Activated T-helper 1 cell treated with anti-CD3 and anti-CD28 coated beads, Interleukin-2, amount 50 U/mL, for 16 hours (primary cell): ENCODE measurements at places on chromosomes 3 and 15.

DNA sequence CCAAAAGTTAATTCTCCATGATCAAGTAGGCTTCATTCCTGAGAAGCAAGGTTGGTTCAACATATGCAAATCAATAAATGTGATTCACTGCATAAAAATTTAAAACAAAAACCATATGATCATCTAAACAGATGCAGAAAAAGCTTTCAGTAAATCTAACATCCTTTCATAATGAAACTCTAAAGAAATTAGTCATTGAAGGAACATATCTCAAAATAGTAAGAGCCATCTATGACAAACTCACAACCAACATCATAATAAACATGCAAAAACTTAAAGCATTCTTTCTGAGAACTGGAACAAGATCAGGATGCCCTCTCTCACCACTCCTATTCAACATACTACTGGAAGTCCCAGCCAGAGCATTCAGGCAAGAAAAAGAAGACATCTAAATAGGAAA is 254.1 kb downstream of the AGBL1 start:
- DNase-seq, result no peak

DNA sequence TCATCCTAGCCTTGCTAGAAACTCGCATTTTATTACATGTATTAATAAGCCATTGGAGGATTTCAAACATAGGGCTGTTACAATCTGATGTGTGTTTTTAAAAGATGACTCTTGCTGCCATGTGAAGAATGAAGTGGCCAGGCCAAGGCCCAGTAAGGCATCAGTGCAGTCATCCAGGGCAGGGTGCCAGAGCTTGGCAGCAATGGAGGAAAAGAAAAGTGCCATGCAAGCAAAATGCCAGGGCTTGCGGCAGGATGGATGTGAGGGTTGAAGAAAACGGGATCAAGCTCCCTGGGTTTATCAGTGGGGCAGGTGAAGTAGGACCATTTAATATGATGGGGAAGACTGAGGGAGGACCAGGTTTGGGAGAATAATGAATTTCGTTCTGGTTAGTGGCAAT is 183.6 kb downstream of the MINAR1 start:
- DNase-seq, result no peak

GRCh38 chr3:100546020-100546744 is 53.8 kb downstream of the TMEM45A start:
- DNase-seq, result no peak

DNA sequence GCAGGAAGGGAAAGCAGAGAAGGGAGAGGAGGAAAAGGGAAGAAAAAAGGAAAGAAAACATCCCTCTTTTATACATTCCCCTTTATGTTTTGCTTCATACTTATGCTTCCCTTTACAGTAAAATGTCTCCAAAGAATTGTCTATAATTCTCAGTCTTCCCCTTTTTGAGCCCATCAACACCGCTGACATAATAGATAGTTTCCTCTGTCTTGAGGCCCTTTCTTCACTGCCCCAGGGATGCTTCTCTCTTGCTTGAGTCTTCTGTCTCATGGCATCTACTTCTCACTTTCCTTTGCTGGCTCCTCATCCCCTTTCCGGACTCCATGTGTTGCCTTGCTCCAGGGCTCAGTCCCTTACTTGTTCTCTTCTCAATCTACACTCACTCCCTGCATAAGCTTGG is 99.7 kb upstream of the DAZL start:
- no peak for DNase-seq

- DNase-seq, result no peak
Measured at GRCh38 chr3:45536316-45536715, 58.2 kb upstream of the LIMD1 start.

DNA sequence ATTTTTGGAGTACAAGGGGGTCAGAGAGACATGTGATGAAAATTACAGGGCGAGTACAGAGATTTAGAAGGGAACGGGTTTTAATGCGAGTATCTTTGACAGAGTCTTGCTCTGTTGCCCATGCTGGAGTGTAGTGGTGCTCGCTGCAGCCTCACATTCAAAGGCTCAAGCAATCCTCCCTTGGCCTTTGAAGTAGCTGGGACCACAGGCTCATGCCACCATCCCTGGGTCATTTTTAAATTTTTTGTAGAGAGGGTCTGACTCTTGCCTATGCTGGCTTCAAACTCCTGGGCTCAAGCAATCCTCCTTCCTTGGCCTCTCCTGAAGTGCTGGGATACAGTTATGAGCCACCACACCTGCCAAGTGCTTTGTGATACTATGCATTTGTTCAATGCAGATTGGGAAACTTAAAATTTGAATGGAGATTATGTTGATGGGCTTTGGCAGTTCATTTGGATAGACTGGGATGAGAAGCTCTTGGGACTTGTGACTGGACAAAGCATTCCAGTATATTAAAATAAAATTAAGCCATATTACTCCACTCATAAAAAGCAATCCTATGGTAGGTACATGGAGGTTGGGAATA is 4.0 kb upstream of the LMLN start:
- no peak for DNase-seq

- no peak for DNase-seq
Measured at GRCh38 chr3:2244137-2244536, 145.5 kb downstream of the CNTN4 start.

DNA sequence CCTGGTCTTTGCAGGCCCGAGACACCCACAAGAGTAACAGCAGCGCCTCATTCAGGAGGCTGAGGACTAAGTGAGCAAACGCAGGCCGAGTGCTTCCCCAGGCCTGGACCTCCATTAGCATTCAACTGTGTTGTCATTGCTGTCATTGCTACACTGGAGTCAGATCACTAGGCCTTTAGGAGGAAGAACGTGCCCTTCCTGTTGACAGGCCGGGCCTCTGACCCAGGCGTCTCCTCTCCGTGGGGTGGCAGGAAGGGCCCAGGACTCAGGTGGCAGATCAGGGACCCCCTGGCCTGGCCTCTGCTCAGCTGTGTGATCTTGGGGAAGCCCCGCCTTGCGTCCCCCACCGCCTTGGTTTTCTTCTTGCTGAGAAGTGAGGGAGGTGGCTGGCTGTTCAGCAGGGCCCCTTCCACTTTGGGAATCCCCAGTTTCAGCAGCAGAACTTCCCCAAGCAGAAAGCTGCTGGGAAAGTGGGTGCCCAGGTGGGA is 19.1 kb downstream of the ZDHHC19 start:
- no peak for DNase-seq

GRCh38 chr3:49279376-49279775 is 2.3 kb upstream of the C3orf62 start:
- DNase-seq, result no peak

DNA sequence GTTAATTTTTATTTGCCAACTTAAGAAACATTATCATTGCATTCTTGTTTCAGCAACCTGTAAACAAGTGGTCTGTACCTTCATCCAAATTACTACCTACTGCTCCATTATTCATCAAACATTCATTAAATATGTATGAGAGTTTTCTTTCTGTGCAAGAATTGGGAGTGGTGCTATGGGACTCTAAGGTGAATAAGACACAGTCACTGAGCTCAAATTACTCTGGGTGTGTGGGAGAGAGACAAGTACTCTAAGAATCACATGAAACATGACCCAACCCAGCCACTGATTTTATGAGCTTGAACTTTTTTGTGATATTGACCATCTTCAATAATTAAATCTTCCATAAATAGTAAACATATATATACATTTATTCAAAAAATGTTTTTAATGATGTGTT is 227.2 kb upstream of the TP63 start:
- DNase-seq, result no peak

DNA sequence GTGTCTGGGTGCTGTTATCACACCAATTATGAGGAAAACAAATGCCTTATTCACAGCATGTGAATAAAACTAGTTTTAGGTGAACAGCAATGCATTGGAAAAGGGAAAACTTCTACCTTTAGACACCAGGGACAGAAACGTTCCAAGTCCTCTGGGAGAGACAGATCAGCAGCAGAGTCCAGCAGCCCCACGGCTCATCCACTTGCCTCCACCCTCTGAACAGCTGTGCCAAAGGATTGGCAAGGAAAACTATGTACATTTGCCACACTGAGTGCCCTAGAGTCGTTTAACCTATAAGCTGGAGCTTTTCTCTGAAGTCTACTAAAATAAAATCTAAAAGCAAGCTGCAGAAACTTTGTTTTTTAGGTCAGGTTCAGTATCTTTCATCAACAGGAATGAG is 107.7 kb upstream of the EIF1B start:
- no peak for DNase-seq

GRCh38 chr3:104598848-104599511 is 767.7 kb upstream of the ALCAM start:
- DNase-seq, result no peak

DNA sequence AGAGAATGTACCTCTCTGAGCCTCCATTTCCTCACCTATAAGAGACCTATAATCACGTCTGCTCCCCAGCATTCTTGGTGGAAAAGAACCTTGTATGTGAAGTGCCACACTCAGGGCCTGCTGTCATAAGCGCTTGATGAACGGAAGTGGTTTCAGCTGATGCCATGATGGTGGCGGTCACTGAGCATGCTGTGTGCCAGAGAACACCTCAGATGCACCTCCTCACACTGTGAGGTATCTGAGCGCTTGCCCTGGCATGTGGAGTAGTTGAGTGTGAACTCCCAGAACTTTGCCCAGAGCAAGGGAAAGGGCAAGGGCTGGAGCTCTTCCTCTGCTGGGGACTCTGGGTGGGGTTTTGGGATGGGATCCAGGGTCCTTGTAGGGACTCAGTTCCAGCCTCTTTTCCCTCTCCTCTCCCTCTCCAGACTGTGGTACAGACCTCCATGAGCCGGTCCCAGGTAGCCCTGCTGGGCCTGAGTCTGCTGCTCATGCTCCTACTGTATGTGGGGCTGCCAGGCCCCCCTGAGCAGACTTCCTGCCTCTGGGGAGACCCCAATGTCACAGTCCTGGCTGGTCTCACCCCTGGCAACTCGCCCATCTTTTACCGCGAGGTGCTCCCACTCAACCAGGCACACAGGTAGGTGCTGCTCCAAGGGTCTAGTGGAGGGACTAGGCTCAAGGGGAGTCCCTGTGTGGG is 2.7 kb downstream of the ABHD14A start:
- no peak for DNase-seq

GRCh38 chr15:71581398-71581930 is 228.9 kb upstream of the NR2E3 start:
- DNase-seq, result no peak

GRCh38 chr3:20511863-20512505 is 326.0 kb upstream of the SGO1 start:
- DNase-seq, result no peak

- no peak for DNase-seq
Measured at GRCh38 chr3:125145751-125146475, 66.6 kb downstream of the SLC12A8 start.
